Activated CD4-positive, alpha-beta T cell treated with anti-CD3 and anti-CD28 coated beads, Interleukin-2, Interleukin-4, amounts not matched to agents 100 ng/mL and 50 ng/mL, durations not matched to agents 16 hours and 8 hours (primary cell): ENCODE measurements at places on chromosomes 5 and 9.

DNA sequence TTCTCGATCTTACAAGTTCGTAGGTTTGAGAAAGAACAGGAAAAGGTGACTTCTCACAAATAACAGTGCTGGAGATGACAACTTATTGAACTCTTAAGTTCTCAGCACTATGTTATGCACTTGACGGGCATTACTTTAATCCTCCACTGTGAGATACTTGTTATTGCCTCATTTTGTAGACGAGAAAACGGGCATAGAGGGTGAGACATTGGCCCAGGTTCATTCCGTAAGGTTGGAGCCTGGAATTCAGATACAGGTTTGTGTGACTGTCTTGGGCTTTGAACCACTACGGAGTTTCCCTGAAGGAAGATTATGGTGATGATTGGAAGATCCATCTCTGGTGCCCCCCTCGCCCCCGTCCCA lies 657 bp downstream of the MAT2B start:
- no peak for DNase-seq

- no peak for DNase-seq
These were observed 57.1 kb upstream of the GLRX start for GRCh38 chr5:95879661-95880060.

DNA sequence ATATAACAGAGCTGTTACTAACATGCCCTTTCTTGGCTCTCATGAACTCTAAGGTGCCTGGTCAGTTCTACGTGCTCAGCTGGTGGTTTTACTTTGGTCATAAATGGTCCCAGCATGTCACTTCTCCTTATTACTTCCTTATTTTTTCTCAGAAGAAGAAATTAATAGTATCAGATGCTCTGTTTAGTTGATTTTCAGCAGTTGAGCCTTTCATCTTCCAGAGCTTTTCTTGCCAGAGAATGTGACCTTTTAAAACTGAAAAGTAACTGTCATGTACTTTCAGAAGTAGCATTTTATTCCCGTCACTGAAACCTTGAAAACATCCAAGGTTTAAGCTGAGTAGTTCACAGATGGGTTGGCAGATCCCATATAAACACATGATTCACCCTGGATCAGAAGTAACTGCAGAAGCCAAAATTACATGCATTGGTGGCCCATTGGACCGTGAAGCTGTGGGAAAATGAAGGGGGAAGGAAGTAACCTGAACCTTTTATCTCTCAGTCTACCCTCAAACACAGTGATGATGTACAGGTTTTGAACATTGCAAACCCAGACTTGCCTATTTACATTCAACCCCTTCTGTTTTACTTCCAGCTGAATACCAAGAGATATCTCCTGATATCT lies 50.5 kb downstream of the HACD4 start:
- no peak for DNase-seq

DNA sequence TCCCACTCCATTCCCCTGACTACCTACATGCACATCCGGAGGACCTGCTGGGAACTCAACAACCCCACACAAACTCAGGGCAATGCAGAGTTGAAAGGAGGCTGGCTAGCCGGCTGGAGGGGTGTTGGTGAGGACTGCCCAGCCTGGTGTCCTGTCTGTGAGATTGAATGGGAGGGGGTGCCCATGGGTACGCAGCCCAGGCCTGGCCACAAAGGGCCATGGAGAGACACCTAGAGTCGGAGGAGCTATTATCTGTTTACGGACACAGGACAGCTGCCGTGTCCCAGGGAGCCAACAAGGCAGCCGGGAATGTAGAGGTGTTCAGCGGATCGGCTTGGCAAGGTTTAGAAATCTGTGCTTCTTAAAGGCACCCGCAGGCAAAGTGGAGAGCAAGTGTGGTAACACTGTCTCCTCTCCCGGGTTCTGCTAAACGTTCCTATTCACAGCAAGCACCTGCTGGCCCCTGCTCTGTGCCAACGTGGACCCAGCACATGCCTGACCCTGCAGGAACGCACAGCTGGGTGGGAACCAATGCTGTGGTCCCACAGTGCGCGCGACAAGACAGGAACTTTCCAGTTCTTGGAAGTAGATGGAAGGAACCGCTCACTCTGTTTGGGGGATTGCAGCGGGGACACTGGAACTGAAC lies 166.7 kb downstream of the DAB2IP start:
- DNase-seq: no peak

- no peak for DNase-seq
These were observed 55.5 kb downstream of the MINAR2 start for GRCh38 chr5:129803403-129803802.

- no peak for DNase-seq
These were observed 18.6 kb upstream of the SMIM15 start for GRCh38 chr5:61180886-61181285.

GRCh38 chr5:54964405-54964804 lies 21.0 kb downstream of the ESM1 start:
- no peak for DNase-seq

- DNase-seq: no peak
These were observed 139.1 kb downstream of the COX7C start for GRCh38 chr5:86756839-86757238.

DNA sequence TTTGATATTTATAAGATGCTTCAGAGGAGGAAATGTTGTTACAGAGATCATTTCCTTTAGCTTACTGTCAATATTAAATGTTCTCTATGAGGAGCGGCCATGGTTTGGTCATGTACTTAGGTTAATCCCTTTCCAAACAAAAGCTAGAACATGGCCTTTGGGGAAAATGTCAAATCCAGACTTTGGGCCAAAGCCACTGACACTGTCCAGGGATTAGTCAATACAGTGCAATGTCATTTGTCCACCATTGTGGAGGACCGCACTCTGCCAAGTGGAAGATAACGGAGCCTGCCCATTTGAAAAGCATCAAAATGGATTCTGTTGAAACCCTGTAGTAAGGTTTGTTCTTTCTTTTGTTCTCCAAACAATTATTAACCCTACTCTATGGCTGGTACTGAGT lies 50.1 kb downstream of the FRMPD1 start:
- DNase-seq: no peak

DNA sequence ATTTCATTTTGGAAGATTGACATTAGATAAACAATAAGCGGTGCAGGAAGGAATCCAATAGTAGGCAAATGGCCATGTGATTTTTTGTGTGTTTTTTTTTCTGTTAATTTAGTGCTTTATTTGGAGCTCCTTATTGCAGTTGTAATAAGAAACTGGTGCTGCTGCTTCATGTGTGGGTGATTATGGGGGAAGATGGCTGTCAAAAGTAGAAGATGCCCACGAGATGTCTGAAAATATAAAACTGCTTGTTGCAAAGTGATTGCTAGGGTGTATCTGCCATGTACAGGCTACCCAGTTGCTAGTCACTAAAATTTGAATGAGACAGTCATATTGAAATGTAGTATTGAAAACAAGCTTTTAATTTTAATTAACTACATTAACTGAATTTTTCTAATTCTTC lies 216.7 kb upstream of the FTMT start:
- no peak for DNase-seq

DNA sequence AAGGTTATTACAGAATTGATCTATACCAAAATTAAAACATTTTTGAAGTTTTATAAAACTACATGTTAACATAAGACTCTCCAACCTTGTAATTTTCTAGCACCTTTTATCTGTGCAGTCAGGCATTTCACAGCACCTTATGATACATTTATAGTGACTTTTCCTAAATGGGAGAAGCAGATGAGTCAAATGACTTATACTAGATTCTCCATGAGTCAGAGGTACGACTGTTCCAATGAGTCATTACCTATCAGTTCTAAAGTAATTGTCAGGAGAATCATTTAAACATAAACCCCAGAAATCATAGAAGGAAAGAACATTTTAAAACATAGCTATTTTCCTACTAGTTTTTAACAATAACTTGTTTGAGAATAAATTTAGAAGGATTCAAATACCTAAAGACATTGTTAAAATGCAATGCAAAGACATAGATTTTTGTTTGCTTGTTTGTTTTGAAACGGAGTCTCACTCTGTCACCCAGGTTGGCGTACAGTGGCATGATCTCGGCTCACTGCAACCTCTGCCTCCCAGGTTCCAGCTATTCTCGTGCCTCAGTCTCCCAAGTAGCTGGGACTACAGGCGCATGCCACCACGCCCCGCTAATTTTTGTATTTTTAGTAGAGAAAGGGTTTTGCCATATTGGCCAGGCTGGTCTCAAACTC lies 34.7 kb upstream of the DMXL1 start:
- peak; percentile 58 for DNase-seq

DNA sequence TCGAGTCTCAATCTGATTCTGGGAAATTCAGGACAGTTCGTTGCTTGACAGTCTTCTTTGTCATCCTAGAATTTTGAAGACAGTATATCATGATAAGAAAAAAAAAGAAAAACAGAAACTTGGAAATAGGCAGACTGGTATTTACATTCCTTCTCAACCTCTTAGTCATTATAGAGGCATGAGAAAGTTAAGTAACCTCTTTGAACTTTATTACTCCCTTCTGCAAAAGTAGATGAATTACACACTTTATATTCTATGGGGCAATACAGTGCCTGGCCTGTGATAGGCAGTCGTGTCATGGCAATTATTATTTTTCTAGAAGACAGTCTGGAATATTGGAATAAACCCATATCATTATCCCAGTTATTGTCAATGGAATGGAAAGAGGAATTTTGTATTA lies 828.9 kb downstream of the TLR4 start:
- DNase-seq: no peak

DNA sequence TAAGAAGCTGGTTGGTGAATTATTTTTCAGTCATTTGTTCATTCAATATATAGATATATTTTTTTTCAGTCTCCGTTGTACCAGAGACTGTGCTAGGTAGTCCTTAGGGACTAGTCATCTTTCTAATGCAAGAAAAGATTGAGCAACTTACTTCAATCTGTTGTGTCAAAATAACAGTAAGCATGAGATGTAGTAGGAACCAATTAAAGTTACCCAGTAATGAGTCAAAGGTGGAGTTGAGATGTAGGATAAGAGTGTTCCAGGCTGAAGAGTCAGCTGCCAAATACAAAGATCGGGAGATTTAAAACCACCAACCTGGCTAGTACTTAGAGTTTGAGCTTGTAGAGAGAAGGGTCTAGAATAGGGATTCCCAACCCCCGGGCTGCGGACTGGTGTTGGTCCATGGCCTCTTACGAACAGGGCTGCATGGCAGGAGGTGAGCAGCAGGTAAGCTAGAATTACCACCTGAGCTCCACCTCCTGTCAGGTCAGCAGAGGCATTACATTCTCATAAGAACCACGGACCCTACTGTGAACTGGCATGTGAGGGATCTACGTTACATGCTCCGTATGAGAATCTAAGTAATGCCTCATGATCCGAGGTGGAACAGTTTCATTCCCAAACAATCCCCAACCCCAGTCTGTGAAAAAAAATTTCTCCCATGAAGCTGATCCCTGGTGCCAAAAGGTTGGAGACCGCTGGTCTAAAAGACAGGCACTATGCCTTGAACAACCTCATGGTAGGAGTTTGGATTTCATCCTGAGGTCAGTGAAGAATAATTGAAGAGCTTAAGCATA lies 1241.5 kb upstream of the WWC1 start:
- DNase-seq: no peak

- DNase-seq: no peak
These were observed 22.5 kb upstream of the FAM120AOS start for GRCh38 chr9:93475856-93476255.

- DNase-seq: peak; percentile 11
These were observed 42.2 kb downstream of the NIPAL4 start for GRCh38 chr5:157502143-157502647.

GRCh38 chr9:19342947-19343346 lies 37.1 kb downstream of the RPS6 start:
- no peak for DNase-seq

- no peak for DNase-seq
These were observed 54.3 kb downstream of the NUP214 start for GRCh38 chr9:131179561-131180219.
